H1 (cell line): ENCODE measurements at places on chromosomes 1 and 21.

DNA sequence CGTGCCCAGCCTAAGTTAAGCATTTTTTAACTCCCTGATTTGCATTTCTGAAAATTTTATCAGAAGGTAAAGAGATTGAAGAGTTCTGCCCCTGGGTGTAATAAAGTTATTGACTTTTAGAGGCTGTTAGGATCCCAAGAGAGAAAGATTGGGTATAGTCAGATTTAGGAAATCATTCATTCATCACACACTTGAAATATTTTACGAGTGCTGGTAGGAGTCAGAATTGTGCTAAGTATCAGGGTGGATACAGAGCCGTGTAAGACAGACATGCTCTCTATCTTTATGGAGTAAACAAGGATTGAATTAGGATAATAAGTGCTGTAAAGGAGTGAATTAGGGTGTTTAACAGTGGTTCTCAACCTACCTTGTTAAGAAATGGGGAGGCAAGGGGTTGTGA lies 3.0 kb downstream of the SZT2 start:
- no peak for DNase-seq

- DNase-seq = no peak
These were observed 44.2 kb downstream of the TMEM53 start for GRCh38 chr1:44630116-44630515.

DNA sequence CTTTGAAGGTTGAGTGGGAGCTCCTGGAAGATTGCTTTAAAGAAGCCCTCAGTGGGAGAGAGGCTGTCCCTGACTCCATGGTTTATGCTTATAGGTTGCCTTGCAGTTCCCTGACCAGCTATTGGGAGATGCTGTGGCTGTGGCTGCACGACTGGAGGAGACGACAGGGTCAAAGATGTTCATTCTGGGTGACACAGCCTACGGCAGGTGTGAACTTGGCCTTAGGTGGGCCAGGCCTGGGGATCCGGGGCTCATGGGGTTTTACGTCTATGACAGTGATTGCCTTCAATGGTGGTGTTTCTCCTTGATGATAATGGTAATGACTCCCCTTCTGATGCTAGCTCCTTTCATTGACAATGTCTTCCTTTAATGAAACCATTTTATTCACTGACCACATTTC lies 692 bp downstream of the DPH2 start:
- DNase-seq = no peak

- DNase-seq = no peak
These were observed 32.4 kb downstream of the AHDC1 start for GRCh38 chr1:27571439-27572018.

GRCh38 chr1:160874935-160875334 lies 10.0 kb downstream of the ITLN1 start:
- no peak for DNase-seq

GRCh38 chr1:184507604-184508280 lies 120.9 kb downstream of the C1orf21 start:
- no peak for DNase-seq

GRCh38 chr21:29149808-29150425 lies 19.5 kb downstream of the MAP3K7CL start:
- DNase-seq = no peak

DNA sequence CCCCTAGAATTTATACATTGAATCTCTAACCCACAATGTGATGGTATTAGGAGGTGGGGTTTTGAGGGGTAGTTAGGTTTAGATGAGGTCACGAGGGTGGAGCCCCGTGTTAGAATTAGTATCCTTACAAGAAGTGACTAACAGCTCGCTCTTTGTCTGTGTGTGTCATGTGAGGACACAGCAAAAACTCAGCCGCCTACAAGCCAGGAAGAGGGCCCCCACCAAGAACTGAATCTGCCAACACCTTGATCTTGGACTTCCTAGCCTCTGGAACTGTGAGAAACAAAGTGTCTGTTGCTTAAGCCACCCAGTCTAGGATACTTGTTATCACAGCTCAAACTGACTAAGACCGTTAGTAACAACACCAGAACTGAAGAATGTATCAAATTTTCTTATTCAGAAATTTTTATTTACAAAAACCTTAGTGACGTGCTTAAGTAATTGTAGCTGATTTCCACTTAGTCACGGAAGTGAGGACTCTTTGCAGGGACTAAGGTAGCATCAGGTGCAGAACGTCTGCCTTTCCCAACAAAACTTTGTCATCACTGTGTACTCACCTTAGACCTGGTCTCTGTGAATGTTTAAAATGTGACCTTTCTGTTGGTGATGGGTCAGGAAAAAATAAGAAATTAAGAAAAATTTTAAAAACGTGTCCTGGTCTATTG lies 24.5 kb upstream of the LRRC8C start:
- DNase-seq = no peak

- no peak for DNase-seq
These were observed 1.4 kb upstream of the OR2L3 start for GRCh38 chr1:248045209-248045608.

DNA sequence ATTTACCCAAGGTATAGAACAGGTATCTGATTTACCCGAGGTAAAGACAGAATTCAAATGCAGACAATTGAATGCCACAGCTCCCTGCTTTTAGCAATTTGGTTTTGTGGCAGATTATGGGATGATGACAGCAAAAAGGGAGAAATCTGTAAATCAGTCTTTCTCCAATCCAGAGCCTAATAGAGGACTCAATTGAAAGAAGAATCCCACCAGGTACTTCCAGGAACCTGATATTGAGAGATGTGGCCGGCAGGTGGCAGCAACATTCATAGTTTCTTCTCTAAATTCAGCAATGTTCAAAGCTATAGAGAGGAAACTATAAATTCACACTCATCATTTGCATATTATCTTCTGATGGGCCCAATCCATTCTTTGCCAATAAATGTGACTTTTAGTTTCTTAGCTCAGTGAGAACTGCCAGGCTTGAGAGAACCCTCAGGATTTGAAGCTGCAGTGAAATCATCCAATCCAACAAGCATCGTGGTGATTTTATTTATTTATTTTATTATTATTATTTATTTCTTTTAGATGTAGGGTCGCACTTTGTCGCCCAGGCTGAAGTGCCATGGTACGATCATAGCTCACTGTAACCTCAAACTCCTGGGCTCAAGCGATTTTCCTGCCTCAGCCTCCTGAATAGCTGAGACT lies 9.8 kb upstream of the PHACTR4 start:
- no peak for DNase-seq

- DNase-seq = no peak
These were observed 3.4 kb upstream of the MYBPH start for GRCh38 chr1:203178821-203179666.

DNA sequence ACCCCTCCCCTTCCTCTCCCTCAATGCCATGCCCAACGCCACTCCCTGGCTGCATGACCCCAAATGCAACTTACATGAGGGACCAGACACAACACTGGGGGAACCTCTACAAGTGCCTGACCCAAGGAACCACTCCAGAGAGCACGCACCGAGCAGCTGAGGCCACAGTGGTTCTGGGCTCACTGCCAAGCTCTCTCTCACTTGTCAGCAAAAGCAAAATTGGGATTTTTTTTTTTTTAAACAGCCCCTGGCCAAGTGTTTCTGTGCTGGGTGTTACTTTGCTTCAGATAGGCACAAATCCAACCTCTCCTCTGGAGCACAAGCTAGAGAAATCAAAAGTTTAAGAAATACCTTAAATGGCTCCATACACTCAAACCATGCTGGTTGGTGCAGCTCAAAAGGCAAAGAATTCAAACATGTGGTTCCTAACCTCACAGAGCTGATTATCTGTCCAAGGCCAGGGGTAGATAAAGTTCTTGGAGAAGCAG lies 363.0 kb downstream of the SETD4 start:
- DNase-seq = no peak

GRCh38 chr1:18144916-18145647 lies 37.5 kb downstream of the IGSF21 start:
- DNase-seq = no peak

DNA sequence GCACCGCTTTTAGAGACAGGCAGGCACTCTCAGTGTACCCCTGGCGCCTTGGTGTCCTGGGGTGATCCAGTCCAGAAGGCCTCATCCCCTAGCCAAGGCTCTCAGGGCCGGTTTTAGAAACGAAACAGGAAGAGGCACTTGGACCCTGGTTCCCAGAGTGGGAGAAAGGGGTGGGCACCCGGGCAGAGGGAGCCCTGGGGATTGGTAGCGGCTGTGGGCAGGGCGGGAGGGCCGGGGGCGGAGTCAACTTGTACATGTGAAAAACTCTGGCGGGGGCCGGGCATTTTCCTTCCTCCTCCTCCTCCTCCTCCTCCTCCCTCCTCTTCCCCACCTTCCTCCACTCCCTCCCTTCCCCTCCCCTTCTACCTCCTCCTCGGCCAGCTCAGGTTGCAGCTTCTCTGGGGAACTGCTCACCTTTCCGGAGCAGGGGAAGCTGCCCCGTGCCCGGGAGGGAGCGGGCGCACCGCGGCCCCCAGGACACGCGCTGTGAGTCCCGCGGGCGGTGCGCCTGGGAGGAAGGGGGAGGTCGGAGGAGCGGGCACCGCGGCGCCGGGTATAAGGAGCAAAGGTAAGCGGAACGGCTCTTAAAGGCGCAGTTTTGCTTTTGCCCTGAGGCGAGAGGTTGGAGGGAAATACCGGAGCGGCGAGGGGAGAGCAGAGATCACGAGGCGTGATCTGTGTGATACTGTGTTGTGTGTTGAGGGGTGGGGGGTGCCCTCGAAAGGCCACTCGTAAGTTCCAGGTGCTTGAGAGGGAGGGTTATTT lies at the start of gene CDK18:
Gene CDK18, plus strand, starts transcription at position 359 of the 765 bp plus-strand sequence. CDS start 18,499 bp downstream, outside the sequence.
- DNase-seq = peak; percentile 69

- peak; percentile 49 for DNase-seq
These were observed 19.1 kb downstream of the OPTC start for GRCh38 chr1:203512848-203513584.

GRCh38 chr1:226021401-226021800 lies 22.3 kb upstream of the SDE2 start:
- no peak for DNase-seq

DNA sequence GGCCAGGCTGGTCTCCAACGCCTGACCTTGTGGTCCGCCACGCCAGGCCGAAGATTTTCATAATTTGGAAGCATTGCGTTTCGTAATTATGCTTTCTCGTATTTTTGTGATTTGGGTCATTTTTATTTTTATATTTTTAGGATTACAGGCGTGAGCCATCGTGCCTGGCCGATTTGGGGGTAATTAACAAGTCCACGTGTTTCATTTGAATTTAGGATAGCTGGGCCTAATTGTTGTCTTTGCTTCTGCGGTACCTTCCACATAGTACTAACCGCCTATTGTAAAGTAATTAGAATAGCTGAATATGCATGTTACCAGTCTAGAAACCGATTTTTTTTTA lies 1.0 kb downstream of the RCC1 start:
- no peak for DNase-seq

- DNase-seq = no peak
These were observed 25.6 kb downstream of the TOMM20 start for GRCh38 chr1:235102993-235103411.

- no peak for DNase-seq
These were observed 11.5 kb downstream of the HIPK1 start for GRCh38 chr1:113940365-113941244.

- no peak for DNase-seq
These were observed 334.7 kb downstream of the OMA1 start for GRCh38 chr1:58211869-58212268.

DNA sequence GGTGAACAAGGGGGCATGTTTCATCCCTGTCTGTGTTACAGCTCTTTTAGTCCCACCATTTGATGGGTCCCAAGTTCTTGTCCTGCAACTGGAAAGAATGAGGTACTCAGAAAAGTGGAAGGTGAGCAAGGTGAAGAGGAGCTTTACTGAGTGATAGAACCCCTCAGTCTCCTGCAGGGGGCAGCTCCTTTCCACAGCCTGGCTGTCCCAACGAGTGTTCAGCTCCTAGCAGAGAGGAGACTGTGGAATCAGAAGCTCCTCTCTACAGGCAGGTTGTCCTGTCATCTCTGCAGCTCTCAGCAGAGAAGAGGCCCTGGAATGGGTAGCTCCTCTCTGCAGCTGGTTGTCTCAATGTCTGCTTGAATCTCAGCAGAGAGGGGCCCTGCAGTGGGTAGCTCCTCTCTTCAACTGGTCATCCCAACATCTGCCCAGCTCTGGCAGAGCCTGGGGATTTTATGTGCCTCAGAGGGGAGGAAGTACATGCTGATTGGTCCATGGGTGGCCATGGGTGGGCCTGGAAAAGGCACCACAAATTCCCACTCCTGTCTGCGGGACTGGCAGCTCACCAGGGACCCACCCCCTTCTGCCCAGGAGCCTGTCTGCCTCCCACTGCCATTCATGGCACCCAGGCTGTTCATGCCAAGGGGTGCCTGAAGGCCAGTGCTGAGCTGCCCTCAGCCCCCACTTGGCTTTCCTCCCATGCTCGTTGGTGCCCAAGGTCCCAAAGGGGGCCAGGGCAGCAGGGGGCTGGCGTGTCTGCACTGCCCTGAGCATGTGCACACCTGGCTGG lies 25.7 kb downstream of the LDLRAD1 start:
- no peak for DNase-seq

GRCh38 chr1:116667078-116667574 lies 407 bp downstream of the IGSF3 start:
- DNase-seq = no peak

DNA sequence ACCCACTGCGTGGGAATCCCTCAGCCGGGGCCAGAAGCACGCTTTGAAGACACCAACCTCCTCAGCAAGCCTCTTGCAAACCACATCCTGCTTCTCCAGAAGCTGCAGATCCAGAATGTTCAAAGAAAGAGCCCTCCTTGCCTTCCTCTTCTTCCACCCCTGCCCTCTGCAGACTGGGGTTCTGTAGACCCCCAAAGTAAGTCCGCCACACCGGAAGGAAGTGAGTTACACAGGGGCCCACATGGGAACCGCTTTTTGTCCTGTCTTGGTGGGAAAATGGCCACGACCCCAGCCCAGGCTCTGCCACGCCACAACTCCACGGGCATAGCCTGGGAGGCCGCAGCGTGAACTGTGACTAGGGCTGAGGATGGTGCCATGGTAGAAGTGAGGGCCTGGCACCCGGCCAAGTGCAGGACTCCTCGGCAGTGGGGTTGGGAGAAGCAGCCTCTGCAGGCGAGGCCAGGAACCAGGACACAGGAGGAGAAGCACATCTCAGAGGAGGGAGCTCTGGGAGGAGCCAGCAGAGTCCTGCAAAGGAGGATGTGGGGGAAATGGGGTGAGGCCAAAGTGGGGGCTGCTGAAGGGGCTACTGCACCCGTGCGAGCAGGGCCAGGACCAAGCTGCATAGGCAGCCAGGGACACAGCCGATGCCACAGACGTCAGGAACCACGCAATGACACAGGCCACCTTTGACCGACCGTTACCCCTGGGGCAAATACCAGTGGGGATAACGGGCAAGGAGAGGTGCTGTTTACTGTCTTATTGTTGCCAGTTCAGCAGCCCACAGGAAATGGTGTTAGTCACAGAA lies 30.9 kb downstream of the PDE9A start:
- DNase-seq = no peak

GRCh38 chr1:9449110-9449627 lies 90.1 kb upstream of the SLC25A33 start:
- DNase-seq = no peak

DNA sequence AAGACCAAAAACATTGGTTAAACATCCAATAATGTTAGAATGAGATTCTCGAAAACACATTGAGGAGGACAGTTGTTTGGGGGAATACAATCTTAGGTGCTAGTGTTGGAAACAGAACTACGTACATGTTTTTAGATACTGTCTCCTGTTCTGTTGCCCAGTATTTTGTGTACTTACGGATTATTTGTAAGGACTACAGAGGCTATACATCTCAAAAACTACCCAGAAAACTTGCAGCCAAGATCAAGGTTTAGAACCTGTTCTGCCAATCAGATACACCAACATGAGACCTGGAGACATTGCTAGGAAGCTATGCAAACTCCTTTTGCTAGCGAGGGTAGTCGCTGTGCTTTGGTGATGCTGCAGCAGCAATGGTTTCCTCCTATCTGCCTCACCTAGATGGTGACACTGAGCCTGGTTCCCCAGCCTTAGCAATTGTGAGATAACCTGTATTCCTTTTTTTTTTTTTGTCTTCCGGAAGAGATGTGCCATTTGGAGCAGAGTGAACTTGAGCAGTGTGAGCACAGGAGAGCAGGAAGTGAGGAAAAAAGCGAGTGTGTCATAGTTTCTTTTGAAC lies 21.8 kb downstream of the YBX1 start:
- no peak for DNase-seq
